ENCODE measurements at places on chromosomes 6 and 20.
A peak's percentile ranks its signal among the peaks of the same experiment; 100 is the strongest.

DNA sequence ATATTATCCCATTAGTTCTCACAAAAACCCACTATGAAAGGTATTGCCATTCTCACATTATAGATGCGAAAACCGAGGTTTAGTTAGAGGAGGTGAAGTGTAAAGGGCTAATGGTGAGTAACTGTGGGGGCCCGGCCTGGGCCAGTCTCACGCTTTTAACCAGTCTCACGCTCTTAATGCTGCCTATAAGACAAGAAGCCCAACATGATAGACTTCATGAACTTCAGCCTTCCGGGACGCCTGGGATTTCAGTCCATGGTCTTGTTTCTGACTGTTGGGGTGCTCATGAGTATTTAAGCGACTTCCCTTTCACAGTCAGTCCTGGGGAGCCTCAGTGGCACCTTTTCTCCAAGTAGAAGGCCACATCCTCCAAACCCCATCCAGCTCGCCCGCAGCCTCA lies 31.7 kb downstream of the AGPAT4 start:
- DNase-seq, result no peak
- no peak overlapping the region for H3K4me3 ChIP-seq
- H3K27me3 ChIP-seq, result no peaks in the 10 kb centered on the region
- no peaks in the 10 kb centered on the region for H3K36me3 ChIP-seq

GRCh38 chr6:98981473-98981872 lies 33.7 kb upstream of the FBXL4 start:
- H3K27ac ChIP-seq, result no peak overlapping the region
- no peak overlapping the region for H3K4me3 ChIP-seq
- no peaks in the 10 kb centered on the region for H3K4me1 ChIP-seq
- no peak for DNase-seq
- peaks cover 4% of the 10 kb centered on the region for H3K27me3 ChIP-seq

DNA sequence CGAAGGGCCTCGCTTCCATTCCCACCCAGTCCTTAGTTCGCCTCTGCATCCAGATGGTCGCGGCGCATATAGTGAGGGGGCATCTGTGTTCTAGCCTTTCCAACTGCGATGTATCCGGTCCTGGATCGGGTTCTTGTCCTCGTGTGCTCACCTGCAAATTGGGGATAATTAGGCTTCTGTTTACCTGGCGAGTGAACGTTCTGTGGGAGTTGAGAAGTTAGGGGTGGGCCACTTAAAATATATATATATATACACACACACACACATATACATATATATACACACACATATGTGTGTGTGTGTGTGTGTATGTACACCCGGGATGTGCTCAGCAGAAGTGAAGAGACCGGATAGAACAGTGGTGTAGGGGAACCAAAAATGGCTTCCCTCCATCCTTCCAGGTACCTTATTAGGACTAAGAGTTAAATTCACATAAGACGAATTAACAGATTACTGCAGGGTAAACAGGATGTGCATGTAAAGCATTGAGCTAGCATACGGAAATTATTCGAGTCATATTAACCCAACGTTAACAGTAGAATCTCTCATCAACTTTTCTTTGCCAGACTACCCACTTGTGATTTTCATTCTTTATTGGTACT lies 537 bp downstream of the CSTF1 start:
- peaks cover 21% of the 10 kb centered on the region for H3K4me1 ChIP-seq
- peak overlapping the region; percentile 96 for H3K27ac ChIP-seq
- H3K27me3 ChIP-seq, result no peaks in the 10 kb centered on the region
- H3K36me3 ChIP-seq, result peaks cover 29% of the 10 kb centered on the region

DNA sequence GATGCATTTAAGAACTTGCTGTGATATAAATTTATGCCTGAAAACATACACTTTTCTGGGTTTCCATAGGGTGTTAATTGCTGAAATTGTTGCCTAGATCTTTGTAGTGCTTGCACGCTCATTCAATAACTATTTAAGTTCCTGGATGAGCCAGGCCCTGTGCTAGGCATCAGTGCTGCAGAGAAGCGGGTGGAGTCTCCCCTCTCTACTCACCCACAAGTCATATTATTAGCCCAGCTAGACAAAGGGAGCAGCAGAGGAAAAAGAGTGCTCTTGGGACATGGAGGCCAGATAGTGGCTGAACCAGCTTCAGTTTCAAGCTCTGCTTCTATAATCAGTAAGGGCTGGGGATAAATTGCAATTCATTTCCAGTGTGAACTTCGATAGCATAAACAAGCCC lies 329.1 kb downstream of the TFAP2B start:
- no peak for DNase-seq
- no peaks in the 10 kb centered on the region for H3K4me1 ChIP-seq
- no peaks in the 10 kb centered on the region for H3K36me3 ChIP-seq
- H3K27me3 ChIP-seq, result no peaks in the 10 kb centered on the region
- H3K27ac ChIP-seq, result no peak overlapping the region

GRCh38 chr6:88365230-88365629 lies 199.1 kb upstream of the CNR1 start:
- no peaks in the 10 kb centered on the region for H3K36me3 ChIP-seq
- no peak overlapping the region for H3K4me3 ChIP-seq
- no peaks in the 10 kb centered on the region for H3K27me3 ChIP-seq
- no peaks in the 10 kb centered on the region for H3K4me1 ChIP-seq
- no peak overlapping the region for H3K27ac ChIP-seq

DNA sequence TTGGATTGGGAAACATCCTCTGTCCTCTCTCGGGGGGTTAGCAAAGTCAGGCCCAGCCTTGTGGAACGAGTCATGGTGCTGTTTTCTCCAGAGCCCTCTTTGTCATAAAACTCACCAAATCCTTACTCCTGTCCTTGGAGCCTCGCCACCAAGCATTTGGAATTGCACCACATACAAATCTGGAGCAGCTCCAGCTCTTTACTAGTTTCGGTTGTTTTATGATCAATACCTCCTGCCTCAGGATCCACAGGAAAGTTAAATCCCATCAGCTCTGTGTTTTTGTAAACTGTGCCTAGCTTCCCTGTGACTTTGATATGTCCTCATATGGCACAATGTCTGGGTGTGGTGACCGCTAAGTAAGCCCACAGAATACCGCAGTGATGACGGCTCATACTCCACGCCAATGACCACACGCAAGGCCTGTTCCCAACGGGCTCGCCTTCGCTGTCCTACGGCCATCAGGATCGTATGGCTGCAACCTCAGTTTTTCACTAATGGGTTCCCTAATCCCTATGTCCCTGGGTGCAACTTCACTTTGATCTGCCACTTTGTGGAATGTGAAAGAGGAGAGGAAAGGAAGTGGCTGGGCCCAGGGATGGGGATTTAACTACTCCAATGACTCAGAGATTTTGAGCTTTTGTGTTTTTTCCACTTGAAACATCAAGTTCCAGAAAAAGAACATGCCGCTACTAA lies 111.3 kb upstream of the FOXQ1 start:
- H3K36me3 ChIP-seq, result no peaks in the 10 kb centered on the region
- H3K4me3 ChIP-seq, result no peak overlapping the region
- no peaks in the 10 kb centered on the region for H3K4me1 ChIP-seq
- H3K27me3 ChIP-seq, result no peaks in the 10 kb centered on the region
- no peak overlapping the region for H3K27ac ChIP-seq

DNA sequence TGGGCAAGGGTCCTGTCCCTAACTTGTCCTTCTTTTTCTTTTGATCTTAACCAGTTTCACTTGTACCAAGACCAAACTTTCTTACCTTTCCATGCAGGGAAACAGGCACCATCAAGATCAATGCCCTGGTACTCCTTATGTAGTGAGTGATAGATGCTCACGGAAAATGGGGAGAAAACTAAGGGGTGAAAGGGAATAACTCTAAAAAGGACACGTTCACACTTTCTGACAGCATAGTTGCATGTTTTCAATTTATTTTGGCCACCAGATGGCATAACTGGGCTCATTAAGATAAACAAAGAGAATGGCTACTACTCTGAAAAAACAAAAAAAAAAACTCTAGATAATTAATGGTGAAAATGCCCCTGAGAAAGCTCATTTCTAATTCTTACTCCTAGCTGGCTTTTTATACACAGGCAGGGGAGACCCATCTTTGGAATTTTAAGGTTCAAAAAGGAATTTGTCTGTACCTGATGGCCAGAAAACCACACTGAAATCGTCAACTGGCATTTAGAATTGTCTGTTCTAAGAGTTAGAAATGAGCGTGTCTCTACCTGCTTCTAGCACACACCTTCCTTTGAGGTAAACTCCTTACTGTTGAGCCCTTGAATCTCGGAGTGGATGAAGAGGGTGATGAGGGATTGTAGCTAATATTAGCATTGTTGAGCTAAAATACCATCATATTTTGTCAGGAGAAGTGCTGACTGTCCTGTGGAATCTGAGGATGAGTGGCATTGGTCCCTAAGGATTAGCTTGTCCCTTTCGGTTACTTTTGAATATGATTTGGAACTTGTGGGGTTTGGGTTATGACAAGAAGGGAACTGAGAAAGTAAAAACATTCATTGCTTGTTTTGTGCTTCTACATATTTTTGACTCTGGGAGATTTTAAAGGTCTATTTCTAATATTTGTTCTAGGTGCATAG lies 62.2 kb upstream of the DDR1 start:
- peaks cover 13% of the 10 kb centered on the region for H3K4me1 ChIP-seq
- no peaks in the 10 kb centered on the region for H3K27me3 ChIP-seq
- peaks cover 23% of the 10 kb centered on the region for H3K36me3 ChIP-seq
- peak overlapping the region; percentile 5 for H3K27ac ChIP-seq

- peaks cover 3% of the 10 kb centered on the region for H3K27me3 ChIP-seq
- H3K4me3 ChIP-seq, result no peak within 1 kb of the TSS
These were observed at the start of gene CALHM5 for GRCh38 chr6:116511424-116512110. CALHM5 (plus strand) TSS chr6:116511639; CDS start chr6:116511697, 58 bp downstream.

GRCh38 chr20:15794409-15794808 lies 778.8 kb downstream of the KIF16B start:
- no peak for DNase-seq
- H3K36me3 ChIP-seq, result no peaks in the 10 kb centered on the region
- no peak overlapping the region for H3K4me3 ChIP-seq
- H3K4me1 ChIP-seq, result no peaks in the 10 kb centered on the region
- H3K27ac ChIP-seq, result no peak overlapping the region
- no peaks in the 10 kb centered on the region for H3K27me3 ChIP-seq

GRCh38 chr6:128095362-128095761 lies 194.5 kb upstream of the THEMIS start:
- no peaks in the 10 kb centered on the region for H3K4me1 ChIP-seq
- no peaks in the 10 kb centered on the region for H3K36me3 ChIP-seq
- no peak overlapping the region for H3K27ac ChIP-seq

DNA sequence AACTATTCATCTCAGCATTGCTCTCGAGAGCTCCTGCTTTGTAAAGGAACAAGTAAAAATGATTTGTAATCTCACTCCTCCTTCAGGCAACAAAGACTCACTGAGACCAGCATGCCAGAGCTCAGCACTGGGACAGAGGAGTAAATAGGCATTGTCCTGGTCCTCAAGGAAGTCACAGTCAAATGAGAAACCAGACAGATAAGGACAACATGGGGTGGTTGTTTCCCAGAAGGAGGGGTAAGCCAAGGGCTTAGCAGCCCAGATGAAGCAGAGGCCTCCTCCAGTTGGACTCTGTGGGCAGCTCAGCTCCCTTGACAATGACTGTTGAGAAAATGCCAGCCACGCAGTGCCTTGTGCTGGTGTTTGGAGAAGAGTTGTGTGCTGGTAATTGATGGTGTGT lies 425.7 kb upstream of the CHD6 start:
- H3K36me3 ChIP-seq, result no peaks in the 10 kb centered on the region
- no peak overlapping the region for H3K27ac ChIP-seq
- H3K4me1 ChIP-seq, result no peaks in the 10 kb centered on the region
- no peaks in the 10 kb centered on the region for H3K27me3 ChIP-seq
- DNase-seq, result no peak
- H3K4me3 ChIP-seq, result no peak overlapping the region

DNA sequence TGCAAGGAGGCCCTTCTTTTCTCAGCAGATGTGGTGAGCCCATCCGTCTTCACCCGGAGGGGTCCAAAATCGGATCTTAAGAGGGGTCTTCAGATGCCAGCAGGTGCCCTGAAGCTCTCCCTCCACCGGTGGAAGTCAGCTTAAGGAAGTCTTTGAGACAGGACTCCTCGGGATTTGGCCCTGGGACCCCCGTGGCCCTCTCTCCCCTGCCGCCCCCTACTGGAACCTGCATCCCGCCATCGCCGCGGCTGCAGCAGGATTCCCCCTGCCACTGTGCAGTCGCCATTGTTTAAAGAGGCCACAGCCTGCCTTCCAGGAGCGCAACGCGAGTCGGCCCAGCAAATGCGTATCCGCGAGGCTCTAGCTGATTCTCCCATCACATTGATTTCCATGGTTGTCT lies 292.5 kb upstream of the ZNF337 start:
- H3K4me1 ChIP-seq, result no peaks in the 10 kb centered on the region
- no peak for DNase-seq
- no peaks in the 10 kb centered on the region for H3K36me3 ChIP-seq

DNA sequence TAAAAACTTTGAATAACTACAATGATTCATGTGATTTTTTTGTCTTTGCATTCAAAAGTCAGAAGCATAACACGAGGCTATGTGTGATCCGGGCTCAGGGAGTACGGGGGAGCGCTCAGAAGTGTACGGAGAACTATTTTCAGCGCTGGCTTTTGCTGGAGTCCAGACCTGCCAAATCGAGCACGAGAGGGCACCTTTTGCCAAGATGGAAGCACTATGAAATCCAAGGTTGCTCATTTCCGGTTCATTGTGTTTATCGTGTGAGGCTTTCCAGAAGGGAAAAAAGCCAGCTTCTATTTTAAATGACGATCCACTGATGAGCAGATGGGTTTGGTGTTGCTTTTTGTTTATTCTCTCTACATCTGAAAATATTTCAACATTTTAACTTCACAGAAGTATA lies 11.3 kb downstream of the RAMACL start:
- DNase-seq, result no peak
- no peaks in the 10 kb centered on the region for H3K36me3 ChIP-seq
- H3K27ac ChIP-seq, result no peak overlapping the region
- no peaks in the 10 kb centered on the region for H3K4me1 ChIP-seq

DNA sequence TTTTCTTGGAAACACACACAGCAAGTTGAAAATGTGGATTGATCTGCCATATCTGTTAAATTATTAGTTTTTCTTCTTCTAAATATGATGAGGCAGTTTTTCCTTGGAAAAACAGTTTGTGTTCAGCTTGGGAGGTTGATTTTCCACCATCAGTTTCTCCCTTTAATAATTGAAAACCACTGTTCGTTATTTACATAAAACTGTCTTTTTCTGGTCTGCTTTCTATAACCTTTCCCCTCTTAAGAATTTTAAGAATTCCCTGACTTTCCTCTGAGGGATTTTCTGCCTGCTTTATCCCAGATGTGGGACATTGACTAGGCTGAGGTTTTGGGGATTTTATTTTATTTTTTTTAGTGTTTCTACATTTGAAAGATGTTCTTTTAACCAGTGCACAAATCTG lies 27.2 kb downstream of the DSE start:
- H3K36me3 ChIP-seq, result no peaks in the 10 kb centered on the region
- no peaks in the 10 kb centered on the region for H3K4me1 ChIP-seq
- no peak overlapping the region for H3K4me3 ChIP-seq
- no peaks in the 10 kb centered on the region for H3K27me3 ChIP-seq

GRCh38 chr6:37779902-37780628 lies 39.5 kb upstream of the ZFAND3 start:
- peaks cover 5% of the 10 kb centered on the region for H3K27me3 ChIP-seq
- no peaks in the 10 kb centered on the region for H3K36me3 ChIP-seq
- peaks cover 15% of the 10 kb centered on the region for H3K4me1 ChIP-seq
- no peak overlapping the region for H3K4me3 ChIP-seq
- no peak for DNase-seq

GRCh38 chr20:25537890-25538289 lies 47.4 kb downstream of the NINL start:
- H3K4me1 ChIP-seq, result no peaks in the 10 kb centered on the region
- no peak overlapping the region for H3K27ac ChIP-seq
- no peak for DNase-seq
- no peak overlapping the region for H3K4me3 ChIP-seq
- H3K36me3 ChIP-seq, result no peaks in the 10 kb centered on the region

Measured in CD4-positive, CD25-positive, alpha-beta regulatory T cell (primary cell).